ENCODE measurements at places on chromosomes 5 and 9. TPM values are rescaled to one million over a fixed set of nuclear protein-coding genes. Genes with fewer than 3 reads are reported as not detected.

DNA sequence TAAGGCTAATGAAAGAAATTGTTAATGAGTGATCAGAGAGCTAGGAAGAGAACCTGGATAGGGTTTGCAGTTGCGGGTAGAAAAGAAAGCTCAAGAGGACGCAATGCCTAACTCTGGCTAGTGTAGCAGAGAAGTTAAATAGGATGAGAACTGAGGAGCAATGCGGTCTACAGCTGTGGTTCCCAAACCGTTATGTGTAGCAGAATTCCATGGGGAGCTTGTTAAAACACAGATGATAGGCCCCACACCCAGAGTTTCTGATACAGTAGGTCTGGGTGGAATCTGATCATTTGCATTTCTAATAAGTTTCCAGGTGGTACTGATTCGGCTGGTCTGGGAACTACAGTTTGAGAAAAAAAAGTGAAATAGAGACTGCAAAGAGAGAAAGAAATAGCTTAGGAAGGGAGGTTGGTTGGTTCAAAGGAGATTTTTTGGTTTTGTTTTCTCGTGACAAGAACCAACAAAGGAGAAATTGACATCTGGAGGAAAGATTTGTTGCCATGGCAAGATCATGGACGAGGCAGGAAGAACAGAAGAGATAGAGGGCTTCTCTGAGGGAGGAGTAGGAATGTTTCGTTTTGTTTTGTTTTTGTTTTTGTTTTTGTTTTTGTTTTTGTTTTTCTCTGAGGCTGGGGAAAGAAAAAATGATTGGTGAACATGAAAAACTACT, 276.1 kb downstream of the ARRDC3 start:
- H3K36me3 ChIP-seq, result no peaks in the 10 kb centered on the region
- H3K27me3 ChIP-seq, result no peaks in the 10 kb centered on the region
- no peak overlapping the region for H3K4me3 ChIP-seq
- no peak overlapping the region for H3K27ac ChIP-seq
- no peak for DNase-seq

DNA sequence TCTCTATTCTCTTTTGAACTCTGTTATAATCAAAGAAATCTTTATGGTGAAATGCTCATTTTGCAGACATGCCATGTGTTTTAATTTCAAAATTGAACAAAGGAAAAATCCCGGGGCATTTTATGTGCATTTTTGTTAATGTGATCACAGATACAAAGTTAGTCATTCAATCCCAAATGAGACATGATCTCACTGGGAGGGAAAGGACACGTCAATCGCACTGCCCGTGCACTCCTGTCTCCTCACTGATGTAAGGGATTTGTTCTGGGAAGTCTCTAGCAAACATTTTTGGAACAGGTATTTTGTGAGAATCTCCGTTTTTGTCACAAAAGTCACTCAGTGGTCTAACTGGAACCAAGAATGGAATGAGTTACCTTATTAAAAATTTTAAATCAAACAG, 97.9 kb upstream of the RANBP6 start:
- no peaks in the 10 kb centered on the region for H3K27me3 ChIP-seq
- H3K4me3 ChIP-seq, result no peak overlapping the region
- no peak overlapping the region for H3K27ac ChIP-seq
- DNase-seq, result no peak
- H3K4me1 ChIP-seq, result no peaks in the 10 kb centered on the region
- no peaks in the 10 kb centered on the region for H3K36me3 ChIP-seq

DNA sequence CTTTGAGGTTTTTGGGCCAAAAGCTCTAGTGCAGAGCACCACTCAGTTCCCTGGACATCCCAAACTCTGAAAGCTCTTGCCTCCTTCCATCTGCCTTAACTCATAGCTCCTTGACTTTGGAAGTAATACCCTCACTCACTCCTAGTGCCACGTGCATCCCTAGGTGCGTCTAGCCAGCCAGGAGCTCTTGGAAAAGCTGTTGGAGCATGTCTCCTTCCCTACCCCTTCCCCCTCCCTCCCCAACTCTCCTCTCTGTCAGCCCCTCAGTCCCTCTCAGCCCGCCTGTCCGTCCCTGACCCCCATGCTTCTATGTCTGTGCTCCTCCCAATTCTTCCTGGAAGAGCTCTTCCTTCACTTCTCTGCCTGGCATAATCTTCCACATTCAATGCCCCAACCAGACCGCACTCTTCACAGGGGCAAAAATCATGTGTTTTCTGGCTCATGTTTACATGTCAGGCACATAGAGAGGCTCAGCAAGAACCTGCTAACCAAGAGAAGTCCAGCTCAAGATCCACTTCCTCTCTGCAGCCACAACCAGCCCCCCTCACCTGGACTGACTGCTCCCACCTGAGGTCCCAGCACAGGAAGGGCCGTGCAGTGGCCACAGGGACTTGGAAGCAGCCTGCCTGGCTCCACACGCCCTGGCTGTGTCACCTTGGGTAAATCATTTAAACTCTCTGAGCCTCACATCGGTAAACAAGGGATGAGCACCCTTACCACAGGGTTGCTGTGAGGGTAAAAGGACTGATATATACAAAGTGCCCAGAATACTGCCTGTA, 58.4 kb downstream of the WHRN start:
- H3K27me3 ChIP-seq, result no peaks in the 10 kb centered on the region
- H3K27ac ChIP-seq, result no peak overlapping the region
- H3K36me3 ChIP-seq, result no peaks in the 10 kb centered on the region
- H3K4me3 ChIP-seq, result no peak overlapping the region
- no peaks in the 10 kb centered on the region for H3K4me1 ChIP-seq

- H3K4me3 ChIP-seq, result no peak overlapping the region
- no peak for DNase-seq
- no peaks in the 10 kb centered on the region for H3K36me3 ChIP-seq
- no peaks in the 10 kb centered on the region for H3K4me1 ChIP-seq
These were observed 186.7 kb downstream of the CFAP90 start for GRCh38 chr5:7664208-7664607.

GRCh38 chr5:72397836-72398235, 77.7 kb downstream of the PTCD2 start:
- no peak overlapping the region for H3K4me3 ChIP-seq
- no peak overlapping the region for H3K27ac ChIP-seq
- no peaks in the 10 kb centered on the region for H3K27me3 ChIP-seq
- H3K4me1 ChIP-seq, result no peaks in the 10 kb centered on the region
- DNase-seq, result no peak

DNA sequence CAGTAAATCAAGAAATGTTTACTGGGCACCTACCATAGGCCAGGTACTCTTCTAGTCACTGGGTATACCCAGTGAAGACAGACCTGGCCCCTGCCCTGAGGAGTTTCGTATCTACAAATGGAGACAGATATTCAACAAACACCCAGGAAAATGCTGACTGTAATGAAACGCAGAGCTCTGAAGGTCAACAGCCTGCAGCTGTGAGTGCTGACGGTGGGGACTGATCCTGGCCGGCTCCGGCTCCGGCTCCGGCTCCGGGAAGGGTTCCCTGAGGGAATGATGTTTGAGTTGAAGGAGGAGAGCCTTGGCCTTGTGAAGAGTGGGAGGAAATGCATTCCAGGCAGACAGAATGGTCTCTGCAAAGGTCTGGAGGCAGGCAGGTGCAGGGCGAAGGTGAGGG, 23.1 kb downstream of the FGFR4 start:
- no peak for DNase-seq
- H3K36me3 ChIP-seq, result no peaks in the 10 kb centered on the region
- H3K4me1 ChIP-seq, result no peaks in the 10 kb centered on the region
- H3K4me3 ChIP-seq, result no peak overlapping the region
- H3K27me3 ChIP-seq, result no peaks in the 10 kb centered on the region
- H3K27ac ChIP-seq, result no peak overlapping the region

DNA sequence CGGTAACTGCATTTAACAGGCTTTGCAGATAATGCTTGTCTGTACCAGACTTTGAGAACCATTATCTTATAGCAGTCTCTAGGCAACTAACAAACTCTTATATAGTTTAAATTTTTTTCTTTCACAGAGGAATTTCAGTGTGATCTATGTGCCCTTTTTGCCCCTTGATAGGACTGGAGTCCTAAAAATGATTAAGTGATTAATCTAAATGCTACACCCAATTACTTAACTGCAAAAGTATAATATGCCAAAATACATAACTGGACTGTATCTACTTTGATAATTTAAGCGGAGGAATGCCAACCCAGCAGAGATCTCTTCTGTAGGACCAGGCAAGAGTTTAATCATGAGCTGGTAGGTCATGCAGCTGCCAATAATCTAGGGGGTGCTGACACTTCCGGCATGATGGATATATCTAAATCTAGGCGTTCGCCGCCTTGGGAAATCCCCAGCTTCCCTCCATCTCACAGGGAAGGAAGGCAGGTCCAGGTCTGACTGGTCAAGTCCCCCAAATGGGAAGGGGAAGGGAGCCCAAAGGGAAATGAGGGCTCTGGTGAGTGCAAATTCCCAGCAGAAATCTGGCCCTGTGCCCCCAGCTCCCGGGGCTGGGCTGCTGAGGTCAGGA, 205.6 kb downstream of the GAPVD1 start:
- DNase-seq, result no peak
- no peak overlapping the region for H3K4me3 ChIP-seq
- no peaks in the 10 kb centered on the region for H3K36me3 ChIP-seq
- no peaks in the 10 kb centered on the region for H3K27me3 ChIP-seq

DNA sequence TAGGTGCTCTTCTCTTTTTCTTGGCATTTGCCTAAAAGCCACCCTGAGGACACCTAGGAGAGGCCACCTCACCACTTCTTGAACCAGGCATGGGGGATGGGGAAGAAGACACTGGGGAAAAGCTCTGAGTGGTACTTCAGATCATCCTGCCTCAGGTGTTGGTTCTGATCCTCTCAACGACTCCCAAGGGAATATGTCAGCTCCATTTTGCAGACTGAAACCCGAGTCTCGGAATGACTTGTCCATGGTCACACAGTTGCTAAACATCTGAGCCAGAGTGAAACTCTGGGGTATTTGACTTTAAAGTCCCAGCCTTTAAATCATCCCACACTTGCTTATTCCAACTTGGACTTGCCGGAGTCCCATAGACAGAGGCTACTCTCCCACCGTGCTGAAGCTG, 120.6 kb upstream of the GABRP start:
- no peak for DNase-seq
- H3K27me3 ChIP-seq, result no peaks in the 10 kb centered on the region
- no peak overlapping the region for H3K4me3 ChIP-seq
- no peaks in the 10 kb centered on the region for H3K4me1 ChIP-seq
- no peaks in the 10 kb centered on the region for H3K36me3 ChIP-seq

GRCh38 chr5:100691548-100691947, 156.4 kb downstream of the FAM174A start:
- H3K27ac ChIP-seq, result no peak overlapping the region
- H3K4me1 ChIP-seq, result no peaks in the 10 kb centered on the region
- H3K4me3 ChIP-seq, result no peak overlapping the region
- no peaks in the 10 kb centered on the region for H3K27me3 ChIP-seq
- DNase-seq, result no peak
- no peaks in the 10 kb centered on the region for H3K36me3 ChIP-seq

- H3K4me3 ChIP-seq, result no peak overlapping the region
- no peaks in the 10 kb centered on the region for H3K27me3 ChIP-seq
- peaks cover 39% of the 10 kb centered on the region for H3K4me1 ChIP-seq
- DNase-seq, result no peak
These were observed 278.9 kb downstream of the NR3C1 start for GRCh38 chr5:143124593-143124992.

GRCh38 chr5:151897020-151897552, 27.6 kb downstream of the GLRA1 start:
- H3K36me3 ChIP-seq, result no peaks in the 10 kb centered on the region
- H3K27ac ChIP-seq, result no peak overlapping the region

GRCh38 chr9:135608294-135608998, 30.9 kb downstream of the GLT6D1 start:
- DNase-seq, result peak; percentile 47
- no peaks in the 10 kb centered on the region for H3K27me3 ChIP-seq
- no peak overlapping the region for H3K27ac ChIP-seq
- H3K4me3 ChIP-seq, result no peak overlapping the region
- no peaks in the 10 kb centered on the region for H3K36me3 ChIP-seq

DNA sequence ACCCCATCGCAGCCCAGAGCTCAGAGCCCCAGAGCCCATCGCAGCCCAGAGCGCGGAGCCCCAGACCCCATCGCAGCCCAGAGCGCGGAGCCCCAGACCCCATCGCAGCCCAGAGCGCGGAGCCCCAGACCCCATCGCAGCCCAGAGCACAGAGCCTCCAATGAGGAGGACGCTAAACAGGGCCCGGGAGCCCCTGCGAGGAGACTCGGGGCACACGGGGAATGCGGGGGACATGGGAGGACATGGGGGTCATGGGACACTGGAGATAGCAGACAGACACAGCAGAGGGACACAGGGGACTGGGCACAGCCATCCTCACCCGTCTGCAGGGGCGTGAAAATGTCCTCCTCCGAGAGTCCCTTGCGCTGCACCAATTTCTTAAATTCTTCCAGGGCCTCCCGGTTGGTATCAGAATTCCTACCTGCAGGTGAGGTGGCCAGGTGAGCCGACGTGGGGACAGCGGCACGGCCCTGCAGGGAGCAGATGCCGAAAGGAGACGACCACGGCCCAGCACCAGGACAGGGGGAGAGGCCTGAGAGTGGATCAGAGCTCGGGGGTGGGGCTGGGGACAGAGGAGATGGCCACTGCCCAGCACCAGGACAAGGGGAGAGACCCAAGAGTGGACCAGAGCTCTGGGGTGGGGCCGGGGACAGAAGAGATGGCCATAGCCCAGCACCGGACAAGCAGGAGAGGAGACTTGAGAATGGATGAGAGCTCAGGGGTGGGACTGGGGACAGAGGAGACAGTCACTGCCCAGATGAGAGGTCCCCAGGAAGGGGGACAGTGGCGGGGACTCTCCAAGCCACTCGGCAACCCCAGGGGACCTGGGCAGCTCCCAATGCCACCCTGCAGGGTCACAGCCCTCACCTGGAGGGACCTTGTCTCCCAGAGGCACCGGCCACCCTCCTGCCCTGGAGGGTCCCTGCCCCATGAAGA, 2.8 kb downstream of the OBP2B start:
- no peak overlapping the region for H3K4me3 ChIP-seq
- H3K36me3 ChIP-seq, result no peaks in the 10 kb centered on the region
- no peaks in the 10 kb centered on the region for H3K4me1 ChIP-seq
- H3K27ac ChIP-seq, result no peak overlapping the region
- peak; percentile 50 for DNase-seq
- no peaks in the 10 kb centered on the region for H3K27me3 ChIP-seq

- H3K4me3 ChIP-seq, result no peak overlapping the region
- H3K27me3 ChIP-seq, result no peaks in the 10 kb centered on the region
- H3K36me3 ChIP-seq, result no peaks in the 10 kb centered on the region
- no peaks in the 10 kb centered on the region for H3K4me1 ChIP-seq
- H3K27ac ChIP-seq, result no peak overlapping the region
- no peak for DNase-seq
These were observed 45.7 kb upstream of the PPARGC1B start for GRCh38 chr5:149684371-149684770.

The ABO gene
- total RNA-seq, result 1.5 TPM

The IFNA21 gene
- not detected for total RNA-seq

The ENTPD2 gene
- 2.2 TPM for total RNA-seq

The PIP5K1B gene
- 23.3 TPM for total RNA-seq

The ROPN1L gene
- not detected for total RNA-seq

The DPYSL3 gene
- total RNA-seq, result 208 TPM

The DNAI1 gene
- total RNA-seq, result not detected

The REEP5 gene
- 69.2 TPM for total RNA-seq

The PURA gene
- 59.8 TPM for total RNA-seq

The FOXD4L3 gene
- total RNA-seq, result not detected

The ZNF354B gene
- 23.5 TPM for total RNA-seq

The UBE2QL1 gene
- 5.0 TPM for total RNA-seq

The PITX1 gene
- 1.8 TPM for total RNA-seq

All from sigmoid colon (tissue), 7 donors.